ENCODE measurements at places on chromosomes 3 and 15. TPM values are rescaled to one million over a fixed set of nuclear protein-coding genes. Genes with fewer than 3 reads are reported as not detected.

NLGN1 gene
- 113 TPM for total RNA-seq

CPB1 gene
- not detected for total RNA-seq

TMIE gene
- 4.1 TPM for total RNA-seq

RBM5 gene
- 503 TPM for total RNA-seq

GHRL gene
- total RNA-seq: not detected

RLBP1 gene
- total RNA-seq: 2.2 TPM
